ENCODE measurements at places on chromosomes 13 and 19. TPM values are rescaled to one million over a fixed set of nuclear protein-coding genes. Genes with fewer than 3 reads are reported as not detected.

ENOX1 gene
- 7.4 TPM for total RNA-seq

NKG7 gene
- not detected for total RNA-seq

TEX29 gene
- 0.09 TPM for total RNA-seq

TPTE2 gene
- total RNA-seq: not detected

AP1M2 gene
- not detected for total RNA-seq

PAN3 gene
- total RNA-seq: 11.7 TPM

STRN4 gene
- 55.9 TPM for total RNA-seq

KLK1 gene
- total RNA-seq: not detected

SUGT1 gene
- total RNA-seq: 52.0 TPM

Measured in smooth muscle cell of bladder (primary cell).